ENCODE measurements at places on chromosomes 12 and 14. TPM values are rescaled to one million over a fixed set of nuclear protein-coding genes. Genes with fewer than 3 reads are reported as not detected.

The FOXG1 gene
- not detected for polyA plus RNA-seq

The KIF26A gene
- 5.0 TPM for polyA plus RNA-seq

The GALNT16 gene
- 48.6 TPM for polyA plus RNA-seq

The RD3L gene
- 41.5 TPM for polyA plus RNA-seq

The NPAS3 gene
- 0.46 TPM for polyA plus RNA-seq

The FBLN5 gene
- polyA plus RNA-seq: 33.3 TPM

The ANO4 gene
- 0.10 TPM for polyA plus RNA-seq

The SLC38A1 gene
- 41.5 TPM for polyA plus RNA-seq

The TMEM121 gene
- polyA plus RNA-seq: 1.5 TPM

The NIN gene
- 12.5 TPM for polyA plus RNA-seq

The P2RX2 gene
- polyA plus RNA-seq: not detected

DNA sequence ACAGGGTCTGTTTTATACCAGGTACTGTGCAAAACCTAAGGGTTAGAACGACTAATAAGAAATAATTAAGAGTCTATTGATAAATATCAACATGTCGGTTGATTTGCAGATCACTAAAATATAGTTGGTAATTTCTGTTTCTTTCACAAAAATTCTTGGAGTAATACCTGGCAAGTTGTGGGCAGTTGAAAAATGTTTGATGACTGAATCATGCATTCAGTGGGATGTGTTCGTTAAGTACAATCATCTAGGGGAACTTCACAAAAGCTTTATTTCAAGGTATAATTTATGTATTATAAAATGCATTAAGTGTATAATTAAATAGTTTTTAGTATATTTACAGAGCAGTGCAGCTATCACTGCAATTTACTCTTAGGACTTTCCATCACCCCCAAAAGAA lies 120.0 kb downstream of the KCNA5 start:
- DNase-seq: no peak

DNA sequence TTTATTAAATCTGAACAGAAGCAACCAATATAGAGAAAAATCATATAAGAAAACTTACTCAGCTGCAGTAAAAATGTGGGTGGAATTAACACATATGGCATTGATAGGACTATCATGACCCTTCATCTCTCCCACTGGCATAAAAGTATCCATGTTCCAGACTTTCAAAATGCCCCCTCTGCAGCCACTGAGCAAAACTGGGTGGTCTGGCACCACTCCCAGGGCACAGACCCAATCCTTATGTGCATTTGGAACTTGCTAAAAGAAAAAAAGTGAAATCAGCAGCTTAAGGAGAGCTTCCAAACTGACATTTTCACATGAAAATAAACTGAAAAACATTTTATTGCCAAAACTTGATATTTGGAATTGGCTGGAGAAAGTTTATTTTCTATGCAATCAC lies 141.5 kb downstream of the KIF21A start:
- DNase-seq: no peak

- no peak for DNase-seq
These were observed 151.1 kb upstream of the FKBP4 start for GRCh38 chr12:2643576-2644135.

GRCh38 chr12:77122236-77122635 lies 56.9 kb upstream of the E2F7 start:
- peak; percentile 28 for DNase-seq

DNA sequence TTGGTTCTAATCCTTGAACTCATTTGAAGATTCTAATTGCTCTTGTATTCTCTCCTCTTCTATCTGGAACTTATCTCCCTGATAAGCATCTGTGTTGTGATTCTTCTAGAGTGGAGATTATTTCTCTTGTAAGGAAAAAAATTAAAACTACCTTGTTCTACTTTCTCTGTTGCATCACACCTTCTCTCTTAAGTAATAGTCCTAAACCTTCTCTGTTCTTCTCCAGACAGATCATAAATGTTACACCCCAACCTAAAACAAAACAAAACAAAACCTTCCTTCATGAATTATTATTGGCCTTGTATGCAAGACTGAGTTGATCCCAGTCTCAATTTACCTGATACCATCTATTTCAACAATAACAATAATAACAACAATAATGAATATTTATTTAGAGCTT lies 612.1 kb downstream of the DIO2 start:
- DNase-seq: no peak

DNA sequence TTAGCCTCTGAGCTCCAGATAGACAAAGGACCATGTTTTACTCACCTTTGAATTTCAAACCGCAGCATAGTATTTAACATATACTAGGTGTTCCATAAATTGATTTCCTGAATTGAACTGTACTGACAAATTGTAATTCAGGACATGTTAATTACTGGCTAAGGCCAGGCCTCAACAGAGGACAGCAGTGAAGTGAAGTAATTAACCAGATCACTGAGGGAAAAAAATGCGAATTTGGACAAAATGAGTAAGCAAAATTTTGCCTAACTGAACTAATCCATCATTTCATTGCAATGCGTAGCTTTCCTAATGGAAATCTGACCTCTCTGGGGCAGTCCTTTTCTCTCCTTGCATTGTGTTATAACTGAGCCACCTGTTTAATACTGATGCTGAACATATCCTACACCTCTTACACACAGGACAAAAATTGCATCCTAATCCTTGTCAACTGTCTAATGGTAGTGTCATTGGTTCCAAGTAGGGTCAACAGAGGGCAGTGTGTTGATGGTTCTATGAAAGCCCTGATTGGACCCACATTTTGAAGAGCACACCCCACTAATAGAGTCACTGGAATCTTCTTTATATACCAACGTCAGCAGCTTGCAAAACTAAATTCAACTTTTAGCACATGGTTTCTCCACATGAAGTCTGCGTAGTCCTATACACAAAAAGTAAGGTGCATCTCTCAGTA lies 148.4 kb downstream of the SLC25A21 start:
- no peak for DNase-seq

DNA sequence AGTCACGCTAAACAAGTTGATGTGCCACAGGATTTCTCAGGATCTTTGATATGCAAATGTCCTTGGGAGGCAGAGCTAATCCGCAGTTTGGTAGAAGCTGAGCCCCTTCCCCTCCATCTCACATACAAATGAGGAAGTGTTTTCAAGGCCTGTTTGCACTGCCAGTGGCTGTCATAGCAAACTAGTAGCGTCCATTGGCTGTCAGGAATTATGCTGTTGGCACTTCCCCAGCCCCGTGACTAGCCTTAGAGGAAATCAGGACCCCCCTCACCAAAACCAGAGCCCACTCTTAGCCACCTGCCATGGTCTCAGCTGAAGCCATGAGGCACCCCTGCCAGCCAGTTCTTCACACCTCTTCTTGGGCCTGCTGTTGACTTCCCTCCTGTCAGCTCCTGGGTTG lies 253.9 kb downstream of the CACNA1C start:
- DNase-seq: no peak

- peak; percentile 81 for DNase-seq
These were observed 39.6 kb downstream of the TEAD4 start for GRCh38 chr12:2998789-2999264.

GRCh38 chr14:74213907-74214803 lies 25.1 kb upstream of the VSX2 start:
- no peak for DNase-seq

- no peak for DNase-seq
These were observed 159.4 kb upstream of the TMTC2 start for GRCh38 chr12:82527165-82527780.

GRCh38 chr12:45220363-45220931 lies 4.6 kb downstream of the ANO6 start:
- no peak for DNase-seq

DNA sequence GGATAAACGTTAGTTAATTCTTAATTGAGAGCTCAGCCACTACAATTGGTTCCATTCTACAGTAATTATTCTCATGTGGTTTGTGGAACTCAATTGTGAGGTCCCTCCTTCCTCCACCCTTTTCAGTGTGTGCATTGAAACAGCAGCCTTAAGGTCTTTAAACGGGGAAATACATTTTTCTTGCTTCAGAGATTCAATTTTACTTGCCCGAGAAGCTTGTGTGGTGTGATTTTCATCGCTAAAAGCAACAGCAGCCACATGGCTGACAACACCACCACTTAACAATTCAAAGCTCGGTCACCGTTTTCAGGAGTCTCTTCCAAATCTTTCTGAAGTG lies 733 bp upstream of the PPFIBP1 start:
- no peak for DNase-seq

Measured in heart left ventricle (tissue), 16 donors.